ENCODE measurements at places on chromosomes 3 and 15.

DNA sequence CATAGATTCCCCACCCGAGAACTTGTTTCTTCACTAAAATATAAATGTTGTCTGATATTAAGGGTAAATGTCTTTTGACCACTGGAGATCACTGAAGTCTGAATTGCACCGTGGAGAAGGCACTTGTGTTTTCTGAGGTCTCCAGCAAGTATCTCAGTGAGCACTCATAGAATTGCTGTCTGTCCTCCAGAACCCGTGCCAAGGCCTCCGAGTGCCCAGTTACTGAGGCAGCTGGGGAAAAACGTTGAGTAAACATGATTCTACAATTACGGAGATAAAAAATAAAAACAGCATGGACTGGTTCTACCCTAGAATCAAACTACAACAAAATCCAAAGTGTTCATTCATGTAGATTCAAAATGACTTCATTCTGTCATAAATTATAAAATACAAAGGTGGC is 60.0 kb downstream of the MLH1 start:
- no peak for DNase-seq

GRCh38 chr3:146093896-146094295 is 67.1 kb downstream of the PLOD2 start:
- no peak for DNase-seq

DNA sequence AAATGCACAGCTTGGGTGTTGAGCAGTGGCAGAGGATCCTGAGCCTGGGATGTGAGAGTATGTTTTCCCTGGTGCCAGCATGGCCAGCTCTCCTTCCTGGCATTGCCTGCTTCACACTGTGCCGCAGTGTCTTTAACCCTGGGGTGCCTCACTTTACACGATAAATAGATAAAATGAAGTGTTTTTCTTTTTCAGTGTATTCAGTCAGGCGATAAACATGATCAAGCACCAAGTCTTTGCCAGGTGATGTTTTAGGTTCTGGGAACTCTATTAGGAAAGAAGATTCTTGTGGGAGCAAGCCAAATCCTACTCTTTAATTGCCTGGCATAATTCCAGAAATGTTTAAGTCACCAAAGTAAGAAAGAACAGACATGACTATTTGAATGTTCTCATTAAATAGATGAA is 14.0 kb downstream of the ABHD6 start:
- no peak for DNase-seq

DNA sequence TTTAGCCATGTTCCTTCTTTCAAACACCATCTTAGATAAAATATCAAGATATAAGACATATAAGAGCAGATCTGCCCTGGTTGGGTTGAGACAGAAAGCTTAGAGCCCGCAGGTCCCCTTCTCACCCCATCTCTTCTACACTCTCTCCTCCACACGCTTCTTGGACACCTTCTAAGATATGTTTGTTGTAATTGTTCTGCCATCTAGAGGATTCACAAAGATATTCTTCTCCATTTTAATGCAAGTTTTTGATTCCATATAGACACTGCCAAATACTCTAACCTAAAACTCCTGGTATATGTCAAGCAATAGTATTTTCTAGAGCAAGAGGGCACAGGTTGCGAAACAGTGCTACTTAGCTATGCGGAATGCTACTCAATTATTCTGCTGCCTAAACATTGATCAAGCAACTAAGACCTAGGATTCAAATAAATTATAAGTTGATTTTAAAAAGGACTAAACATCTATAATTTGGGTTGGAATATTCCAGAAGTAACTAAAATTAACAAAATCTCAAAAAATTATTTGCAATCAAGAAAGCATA is 6.8 kb downstream of the CHRM5 start:
- DNase-seq, result no peak

DNA sequence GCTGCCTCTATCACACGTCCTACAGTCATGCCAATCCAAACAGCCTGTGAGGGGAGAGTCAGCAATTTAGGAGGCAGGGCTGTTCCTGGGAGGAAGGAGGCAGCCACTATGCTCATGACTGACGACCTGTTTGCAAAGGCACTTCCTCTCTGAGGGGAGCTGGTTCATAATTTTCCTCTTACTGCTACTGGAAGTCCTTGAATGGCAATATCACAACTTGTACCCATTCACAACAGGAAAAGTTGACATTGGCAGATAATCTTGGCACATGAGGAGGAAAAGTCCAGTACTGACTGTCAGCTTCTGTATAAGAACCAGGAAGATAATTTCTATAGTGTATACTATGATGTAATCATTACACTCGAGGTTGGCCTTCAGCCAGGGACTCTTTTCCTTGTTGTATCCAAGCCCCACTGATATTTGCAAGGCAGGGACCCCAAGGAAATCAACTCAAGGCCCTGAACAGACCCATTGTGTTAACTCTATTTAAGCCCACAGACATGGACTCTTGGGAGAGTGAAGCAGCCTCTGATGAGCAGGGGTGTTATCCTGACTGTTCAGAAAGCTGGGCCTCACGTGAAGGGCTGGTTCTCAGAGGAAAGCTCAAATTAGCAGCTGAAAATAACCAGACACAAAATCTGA is 267.3 kb upstream of the ADAMTS9 start:
- no peak for DNase-seq

- no peak for DNase-seq
These were observed 981.9 kb downstream of the TUSC7 start for GRCh38 chr3:117691526-117691925.

DNA sequence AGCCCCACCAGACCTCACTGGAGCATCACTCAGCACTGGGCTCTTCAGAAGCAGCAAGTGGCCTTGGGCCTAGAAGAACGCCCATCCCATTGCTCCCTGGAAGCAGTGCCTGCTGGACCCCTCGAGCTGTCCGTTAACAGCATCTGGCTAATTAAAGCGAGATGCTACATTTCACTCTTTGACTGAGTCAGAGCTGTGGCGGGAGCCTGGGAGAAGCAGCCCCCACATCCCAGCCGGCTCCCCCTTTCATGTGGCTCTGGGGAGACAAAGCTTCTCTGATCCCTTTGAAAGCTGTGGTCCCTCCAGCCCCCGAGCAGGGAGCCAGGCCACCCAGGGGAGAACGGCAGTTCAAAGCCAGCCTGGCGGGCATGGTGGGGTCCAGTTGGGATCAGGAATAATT is 103.7 kb downstream of the MEGF11 start:
- DNase-seq, result no peak

DNA sequence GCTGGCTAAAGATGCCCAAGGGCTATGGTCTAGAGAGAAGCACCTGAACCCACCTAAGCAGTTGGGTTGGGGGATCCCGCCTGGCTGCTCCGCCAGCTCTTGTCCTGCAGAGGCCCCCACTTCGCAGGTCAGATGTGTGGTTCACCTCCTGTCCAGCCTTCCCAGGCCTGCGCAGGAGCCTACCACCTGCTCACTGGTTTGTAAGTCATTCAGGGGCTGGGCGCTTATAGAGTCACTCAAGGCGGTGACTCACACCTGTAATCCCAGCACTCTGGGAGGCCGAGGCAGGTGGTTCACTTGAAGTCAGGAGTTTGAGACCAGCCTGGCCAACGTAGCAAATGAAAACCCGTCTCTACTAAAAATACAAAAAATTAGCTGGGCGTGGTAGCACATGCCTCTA is 3.9 kb upstream of the FURIN start:
- no peak for DNase-seq

GRCh38 chr3:6861625-6862000 is 698 bp downstream of the GRM7 start:
- no peak for DNase-seq

- no peak for DNase-seq
These were observed 96.4 kb upstream of the P3H2 start for GRCh38 chr3:190217081-190217480.

- DNase-seq, result no peak
These were observed 51.9 kb downstream of the STARD5 start for GRCh38 chr15:81271761-81272644.

GRCh38 chr3:152452318-152452717 is 183.6 kb downstream of the MBNL1 start:
- no peak for DNase-seq

GRCh38 chr3:99920481-99921376 is 103.1 kb downstream of the CMSS1 start:
- no peak for DNase-seq

GRCh38 chr15:95416576-95416975 is 913.9 kb upstream of the NR2F2 start:
- no peak for DNase-seq

GRCh38 chr3:152232001-152232400 is 36.7 kb upstream of the MBNL1 start:
- DNase-seq, result no peak

GRCh38 chr3:155846119-155846518 is 8.1 kb downstream of the SLC33A1 start:
- DNase-seq, result no peak

GRCh38 chr3:75320369-75320768 is 343.8 kb upstream of the FRG2C start:
- no peak for DNase-seq

DNA sequence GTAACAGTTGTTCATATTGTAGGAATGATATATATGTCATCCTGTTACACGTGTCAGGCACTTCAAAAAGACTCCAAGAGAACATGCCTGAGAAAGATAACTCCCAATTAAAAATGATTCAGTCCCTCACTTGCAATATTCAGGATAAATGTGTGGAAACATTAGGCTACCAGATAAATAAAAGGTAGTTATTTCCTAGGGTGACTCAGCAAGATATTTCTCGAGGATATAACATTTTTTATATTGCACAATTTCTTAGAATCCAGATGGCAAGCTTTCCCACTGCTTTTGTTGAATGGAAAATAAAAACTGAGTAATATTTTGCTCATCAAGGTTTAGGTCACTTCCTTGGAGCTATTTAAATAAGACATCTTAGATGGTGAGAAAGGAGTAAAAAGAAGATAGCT is 181.4 kb downstream of the GAP43 start:
- no peak for DNase-seq

DNA sequence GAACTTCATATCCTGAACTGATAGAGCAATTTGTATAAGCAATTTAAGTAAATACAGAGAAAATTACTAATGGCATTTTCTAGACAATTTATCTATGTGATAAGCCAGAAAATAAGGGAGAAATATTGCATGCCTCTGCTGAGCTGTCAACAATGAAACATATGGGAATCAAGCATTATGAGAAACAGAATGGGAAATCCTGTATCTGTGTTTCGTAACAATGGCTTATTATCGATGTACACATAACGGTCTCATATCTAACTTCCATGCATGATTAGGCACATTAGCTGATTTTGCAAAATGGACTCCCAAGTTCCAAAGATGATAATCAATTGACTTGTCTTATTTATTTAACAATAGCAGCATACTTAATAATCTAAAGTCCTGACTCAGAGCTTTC is 30.4 kb upstream of the KCNMB2 start:
- no peak for DNase-seq

GRCh38 chr15:61441891-61442290 is 212.8 kb upstream of the RORA start:
- DNase-seq, result no peak

DNA sequence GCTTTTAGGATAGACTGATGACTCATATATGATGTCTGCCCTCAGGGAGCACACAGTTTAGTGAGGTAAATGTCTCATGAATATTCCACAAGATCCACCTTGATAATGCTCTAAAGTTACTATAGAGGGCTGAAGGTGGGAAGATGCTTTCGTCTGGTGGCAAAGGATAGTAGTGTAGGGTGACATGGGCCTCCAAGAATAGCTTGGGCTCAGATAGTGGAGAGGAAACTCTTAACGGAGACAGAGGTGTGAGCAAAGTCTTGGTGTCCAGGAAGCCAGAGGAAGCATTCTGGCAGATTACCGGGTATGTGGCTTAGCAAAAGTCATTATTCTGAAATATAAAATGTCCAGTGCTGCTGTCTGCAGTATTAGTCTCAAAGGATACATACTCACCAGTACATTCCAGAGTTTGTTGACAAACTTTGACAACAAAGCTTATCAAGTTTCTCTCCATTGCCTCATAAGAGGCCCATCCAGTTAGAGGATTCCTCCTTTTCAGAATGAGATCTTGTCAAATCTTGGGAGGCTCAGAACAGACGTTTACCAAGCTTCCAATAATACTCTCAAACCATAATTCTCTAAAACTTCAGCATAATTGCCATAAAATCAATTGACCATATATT is 316.7 kb downstream of the LPP start:
- DNase-seq, result no peak

DNA sequence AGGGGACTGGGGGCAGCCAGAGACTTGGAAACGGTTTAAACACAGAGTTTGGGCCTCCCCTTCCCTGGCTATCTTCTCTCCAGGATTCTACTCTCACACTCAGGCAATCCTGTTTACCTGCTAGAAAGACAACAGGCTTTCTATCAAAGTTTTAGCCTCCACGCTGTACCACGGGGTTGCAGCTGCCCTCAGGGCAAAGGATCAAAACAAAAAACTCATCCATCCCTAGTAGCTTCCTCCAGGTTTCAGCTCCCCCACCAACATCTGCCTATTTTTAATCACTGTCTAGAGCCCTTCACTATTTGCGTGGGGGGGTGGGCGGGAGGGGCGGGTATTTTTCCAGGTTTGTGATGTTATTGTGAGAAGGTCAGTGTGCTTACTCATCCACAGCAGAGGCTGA is 286.8 kb upstream of the TRIM42 start:
- DNase-seq, result no peak

DNA sequence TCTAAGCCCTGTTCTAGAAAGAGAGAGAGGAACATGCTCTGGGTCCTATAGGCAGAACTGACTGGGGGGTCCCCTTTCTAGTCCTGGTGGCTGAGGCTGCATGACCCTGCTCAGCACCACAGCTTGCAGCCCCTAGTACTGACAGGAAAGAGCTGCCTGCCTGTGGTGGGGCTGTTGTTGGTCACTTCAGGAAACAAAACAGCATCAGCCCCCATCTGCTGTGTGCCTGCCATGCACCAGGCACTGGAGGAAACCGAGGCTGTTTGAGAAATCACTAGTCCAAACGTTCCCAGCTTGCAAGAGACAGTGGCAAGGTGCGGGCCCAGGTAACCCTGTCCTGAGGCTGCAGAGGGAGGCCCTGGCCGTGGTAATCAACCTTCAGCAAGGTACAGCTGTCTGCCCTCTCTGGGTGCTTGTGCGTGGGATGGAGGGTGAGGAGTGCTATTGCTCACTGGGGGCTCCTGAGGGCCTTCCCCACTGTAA is 90.6 kb downstream of the IQSEC1 start:
- DNase-seq, result no peak

DNA sequence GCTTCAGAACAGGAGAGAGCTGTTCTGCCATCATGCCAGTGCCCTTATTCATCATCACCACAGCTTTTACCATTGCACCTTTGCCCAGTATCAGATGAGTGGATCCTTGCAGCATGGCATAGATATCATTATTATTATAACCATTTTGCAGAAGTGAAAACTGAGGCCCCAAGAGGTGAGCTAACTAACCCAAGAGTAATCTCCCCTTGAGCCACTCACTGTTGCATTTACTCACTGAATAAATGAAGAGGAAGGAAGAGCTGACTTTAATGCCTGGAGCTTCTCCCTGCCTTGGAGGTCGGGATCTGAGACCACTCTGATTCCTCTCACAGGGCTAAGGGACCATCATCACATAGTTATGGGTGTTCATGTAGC is 32.0 kb downstream of the HRH1 start:
- no peak for DNase-seq

- DNase-seq, result no peak
These were observed 411.0 kb upstream of the ATP11B start for GRCh38 chr3:182382112-182382857.

- no peak for DNase-seq
These were observed 24.3 kb downstream of the CDAN1 start for GRCh38 chr15:42712584-42712983.

- DNase-seq, result no peak
These were observed 803.9 kb downstream of the DIPK2A start for GRCh38 chr3:144775551-144775950.

All from DND-41 (cell line).